NCI-H1105 treated with DMSO at 0.1 percent for 48 hours (cell line): ENCODE measurements at places on chromosomes 1 and 21.

DNA sequence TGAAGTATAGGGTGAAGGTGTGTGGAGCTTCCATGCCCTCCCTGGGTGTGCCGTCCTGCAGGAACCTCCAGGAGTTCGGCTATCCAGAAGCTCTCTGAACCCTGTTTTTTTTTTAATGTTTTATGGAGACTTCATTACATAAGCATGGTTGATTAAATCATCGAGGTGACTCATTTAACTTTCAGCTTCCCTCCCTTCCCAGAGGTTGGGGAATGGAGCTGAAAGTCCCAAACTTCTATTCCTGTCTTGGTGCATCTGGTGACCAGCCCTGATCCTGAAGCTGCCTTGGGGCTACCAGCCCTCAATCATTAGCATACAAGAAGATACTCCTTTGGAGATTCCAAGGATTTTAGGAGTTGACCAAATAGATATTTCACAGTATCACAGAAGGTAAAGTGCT lies 9.5 kb downstream of the RRP15 start:
- no peak for DNase-seq

DNA sequence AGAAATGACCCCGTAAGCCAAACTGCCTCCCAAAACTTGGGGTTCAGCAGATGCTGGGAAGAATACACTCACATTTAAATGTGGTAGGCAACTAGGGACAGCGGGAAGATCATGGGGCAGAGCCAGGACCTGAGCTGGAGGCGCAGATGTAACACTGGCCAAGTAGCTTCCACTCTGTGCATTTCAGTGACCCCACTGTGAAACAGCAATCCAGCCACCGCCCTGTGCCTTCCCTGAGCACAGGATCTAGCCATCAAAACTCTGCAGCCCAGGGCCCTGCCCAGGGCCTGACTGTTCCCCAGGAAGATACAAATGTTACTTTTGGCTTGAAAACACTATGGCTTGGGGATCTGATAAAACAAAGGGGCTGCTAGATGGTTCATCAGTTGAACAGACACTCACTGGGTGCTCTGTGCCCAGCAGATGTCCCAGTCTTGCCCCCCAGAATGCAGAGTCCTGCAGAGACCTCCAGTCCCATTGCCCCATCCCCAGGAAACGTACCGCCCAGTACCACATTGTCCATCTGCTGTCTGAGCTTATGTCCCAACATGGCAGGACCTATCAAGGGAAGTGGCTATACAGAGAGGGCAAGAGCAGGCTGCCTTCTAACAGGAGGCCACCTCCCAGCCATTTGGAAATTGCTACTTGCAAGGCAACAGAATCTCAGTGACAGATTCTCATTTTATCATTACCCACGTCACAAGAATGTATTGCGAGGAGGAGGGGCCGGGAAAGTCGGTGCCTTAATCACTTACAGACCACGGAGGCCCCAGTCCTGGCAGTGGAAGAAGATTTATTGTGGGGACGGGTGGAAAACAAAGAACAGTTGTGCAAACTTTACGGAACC lies 124.0 kb downstream of the DMRTB1 start:
- no peak for DNase-seq

DNA sequence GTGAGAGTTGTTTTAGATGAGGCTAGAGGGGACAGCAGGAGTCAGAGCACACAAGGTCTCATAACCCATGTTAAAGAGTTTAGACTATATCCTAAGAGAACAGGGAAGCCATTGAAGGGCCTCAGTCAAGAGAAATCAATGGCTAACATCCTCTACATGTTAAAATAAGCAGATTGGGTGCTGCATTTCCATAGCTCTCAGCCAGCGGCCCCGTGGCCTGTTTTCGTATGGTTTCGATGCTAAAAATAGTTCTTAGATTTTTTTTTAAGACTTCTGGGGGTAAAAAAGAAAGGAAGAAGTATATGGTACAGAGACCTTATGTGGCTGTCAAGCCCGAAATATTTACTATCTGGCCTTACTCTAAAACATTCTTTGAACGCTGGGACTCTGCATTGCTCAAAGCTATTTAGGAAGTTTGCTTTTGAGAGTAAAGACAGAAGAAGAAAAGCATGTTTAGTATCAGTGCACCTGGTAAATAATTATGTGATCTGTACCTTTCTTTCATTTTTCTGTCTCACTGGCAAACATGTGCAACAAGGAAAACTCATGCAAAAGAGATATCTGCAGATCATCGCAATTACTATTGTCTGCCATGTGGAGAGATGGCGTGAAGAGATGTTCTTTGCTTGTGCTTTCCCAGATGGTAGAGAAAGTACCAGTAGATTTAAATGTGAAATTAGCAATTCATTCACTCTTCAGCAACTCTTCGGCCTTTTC lies 8.4 kb downstream of the PDIK1L start:
- no peak for DNase-seq

DNA sequence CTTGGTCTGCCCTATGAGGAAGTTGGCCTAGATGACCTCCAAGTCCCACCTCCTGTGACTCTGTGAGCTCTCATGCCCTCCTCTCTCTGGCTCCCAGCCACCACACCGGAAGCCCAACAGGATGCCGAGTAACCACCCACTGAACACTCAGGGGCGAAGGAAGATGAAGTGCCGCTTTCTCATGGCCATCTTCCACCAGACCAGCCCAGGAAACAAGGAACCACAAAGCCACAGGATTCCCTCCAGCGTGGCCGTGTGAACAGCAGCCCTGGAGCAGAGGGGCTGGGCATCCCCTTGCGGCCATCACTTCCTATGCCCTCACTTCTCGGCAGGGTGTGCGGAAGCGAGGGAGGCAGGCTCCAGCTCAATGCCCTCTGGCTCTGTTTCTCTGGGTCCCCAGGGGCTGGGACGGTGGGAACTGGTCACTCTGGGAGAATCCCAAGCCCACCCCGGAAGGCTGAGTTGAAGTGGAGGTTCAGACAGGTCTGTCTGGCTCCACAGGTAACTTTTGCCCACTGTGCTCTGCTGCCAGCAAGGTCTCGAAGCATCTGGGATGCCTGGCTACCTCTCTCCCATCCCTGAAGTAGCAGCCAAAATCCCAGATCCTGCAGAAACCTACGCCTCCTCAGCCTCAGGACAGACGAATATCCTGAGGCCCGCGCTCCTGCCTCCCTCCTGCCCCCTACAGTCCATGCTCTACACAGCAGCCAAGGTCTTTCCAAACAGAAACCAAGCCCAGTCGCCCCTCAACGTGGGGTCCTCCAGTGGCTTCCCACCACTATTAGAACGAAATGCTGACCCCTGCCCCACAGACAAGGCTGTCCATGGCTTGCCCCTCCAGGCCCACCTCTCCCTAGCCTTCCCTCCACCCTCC lies 44.2 kb upstream of the ECE1 start:
- no peak for DNase-seq

GRCh38 chr21:34999397-34999941 lies 49.6 kb downstream of the RUNX1 start:
- DNase-seq = no peak

- DNase-seq = no peak
Observed at GRCh38 chr1:116920211-116920610, 10.5 kb downstream of the PTGFRN start.

DNA sequence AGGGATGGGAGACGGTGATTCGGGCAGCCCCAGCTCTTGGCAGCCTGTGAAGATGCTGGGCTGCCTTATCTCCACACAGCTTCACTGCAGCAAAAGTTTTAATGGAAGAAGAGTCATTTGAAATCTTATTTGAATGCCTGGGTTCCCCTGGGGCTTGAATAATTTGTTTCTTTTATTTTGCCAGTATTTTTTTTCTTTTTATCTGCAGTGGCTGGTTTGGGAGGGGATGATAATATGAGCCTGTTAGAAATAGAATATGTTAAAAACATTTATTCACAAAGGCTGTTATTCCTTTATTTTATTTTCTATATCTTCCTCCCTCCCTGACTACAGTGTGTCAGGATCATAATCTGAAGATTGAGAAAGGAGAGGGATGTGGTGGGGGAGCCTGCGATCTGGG lies 103.4 kb downstream of the ARHGEF10L start:
- no peak for DNase-seq

GRCh38 chr21:26810676-26811415 lies 34.4 kb downstream of the ADAMTS1 start:
- DNase-seq = no peak

- no peak for DNase-seq
Observed at GRCh38 chr1:53147174-53147573, 4.7 kb upstream of the SLC1A7 start.

- no peak for DNase-seq
Observed at GRCh38 chr1:89581859-89582258, 51.1 kb upstream of the LRRC8C start.

DNA sequence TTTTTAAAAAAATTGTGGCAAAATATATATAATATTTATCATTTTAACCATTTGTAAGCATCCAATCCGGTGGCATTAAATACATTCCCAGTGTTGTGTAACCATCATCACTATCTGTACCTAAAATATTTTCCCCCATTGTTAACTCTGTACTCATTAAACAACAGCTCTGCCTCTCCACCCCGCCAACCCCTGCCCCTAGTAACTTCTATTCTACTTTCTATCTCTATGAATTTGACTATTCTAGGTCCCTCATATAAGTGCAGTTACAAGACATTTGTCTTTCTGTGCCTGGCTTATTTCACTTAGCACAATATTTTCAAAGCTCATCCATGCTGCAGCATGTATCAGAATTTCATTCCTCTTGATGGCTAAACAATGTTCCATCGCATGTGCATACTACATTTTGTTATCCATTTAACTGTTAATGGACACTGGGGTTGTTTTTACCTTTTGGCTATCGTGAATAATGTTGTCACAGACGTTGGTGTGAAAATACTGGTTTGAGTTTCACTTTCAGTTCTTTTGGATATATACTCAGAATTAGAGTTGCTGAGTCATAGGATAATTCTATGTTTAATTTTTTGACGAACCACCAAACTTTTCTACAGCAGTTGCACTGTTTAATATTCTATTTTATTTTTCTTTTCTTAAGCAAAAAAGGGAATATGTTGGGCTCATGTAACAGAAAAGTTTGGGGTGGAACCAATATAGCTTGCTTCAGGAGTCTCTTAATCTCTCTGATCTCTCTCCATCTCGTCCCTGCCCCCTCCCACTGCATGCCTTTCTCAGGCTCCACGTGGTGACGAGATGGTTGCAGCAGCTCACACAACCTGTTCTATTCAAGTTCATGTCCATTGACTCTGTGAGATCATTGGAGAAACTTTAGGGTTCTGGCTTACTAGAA lies 25.2 kb upstream of the RCAN1 start:
- no peak for DNase-seq

- DNase-seq = no peak
Observed at GRCh38 chr1:225482421-225482950, 54.6 kb upstream of the LBR start.
